Activated naive CD4-positive, alpha-beta T cell treated with anti-CD3 and anti-CD28 coated beads, Interleukin-2, amount 10 ng/mL, durations not matched to agents 7 days and 5 days (primary cell): ENCODE measurements at places on chromosomes 16 and 17.

DNA sequence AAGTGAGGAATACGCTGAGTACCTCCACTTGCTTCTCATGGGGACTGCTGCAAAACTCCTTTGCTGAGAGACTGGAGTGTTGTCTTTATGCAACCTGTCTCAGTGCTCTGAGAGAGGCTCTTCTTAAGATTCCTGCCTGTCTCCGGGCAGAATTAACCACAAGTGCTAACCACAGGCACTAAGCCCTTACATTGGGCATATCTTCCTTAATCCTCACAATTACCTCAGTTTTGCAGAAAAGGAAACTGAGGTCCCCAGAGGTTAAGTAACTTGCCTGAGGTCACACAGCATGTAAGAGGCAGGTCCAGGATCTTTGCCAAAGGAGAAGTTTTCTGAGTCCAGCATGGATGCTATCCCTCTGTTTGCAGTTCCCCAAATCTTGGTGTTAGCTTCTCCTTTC lies 86.0 kb downstream of the GP2 start:
- DNase-seq: no peak

DNA sequence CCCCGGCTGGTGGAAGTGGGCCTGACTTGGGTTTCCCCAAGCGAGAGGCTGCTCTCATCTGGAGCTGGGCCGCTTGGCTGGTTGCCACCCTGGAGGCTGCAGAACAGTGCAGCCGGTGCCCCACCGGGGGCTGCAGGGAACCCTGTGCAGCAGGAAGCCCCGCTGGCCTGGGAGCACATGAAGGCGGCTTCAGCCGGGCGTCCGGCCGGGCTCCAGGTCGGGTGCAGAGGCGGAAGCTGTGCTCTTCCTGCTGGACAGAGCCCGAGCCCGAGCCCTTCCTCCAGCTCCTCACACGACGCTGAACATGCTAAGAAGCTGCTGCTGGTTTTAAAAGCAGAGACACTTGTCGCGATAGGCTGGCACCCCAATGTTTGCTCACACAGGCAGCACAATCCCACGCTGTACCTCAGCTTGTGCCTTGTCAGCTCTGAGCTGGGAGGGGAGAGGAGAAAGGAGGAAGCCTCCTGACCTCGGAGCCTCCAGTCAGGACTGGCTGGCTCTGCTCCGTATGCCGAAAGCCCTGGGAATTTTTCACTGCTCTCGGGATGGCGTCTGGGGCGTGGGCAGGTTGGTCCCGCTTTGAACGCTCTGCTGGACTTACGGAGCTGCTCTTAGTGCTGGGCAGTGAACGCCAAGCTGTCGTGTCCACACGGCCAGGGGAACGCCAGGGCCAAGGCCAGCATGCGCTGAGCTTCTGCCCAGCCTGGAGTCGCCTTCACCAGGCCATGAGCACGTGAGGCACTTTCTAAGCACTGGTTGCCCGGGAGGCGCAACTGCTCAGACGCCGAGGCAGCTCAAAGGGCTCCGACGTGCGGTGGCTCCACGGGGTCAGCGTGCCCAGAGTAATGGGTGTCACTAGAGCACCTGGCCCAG lies 8.8 kb downstream of the CDK5R1 start:
- no peak for DNase-seq

DNA sequence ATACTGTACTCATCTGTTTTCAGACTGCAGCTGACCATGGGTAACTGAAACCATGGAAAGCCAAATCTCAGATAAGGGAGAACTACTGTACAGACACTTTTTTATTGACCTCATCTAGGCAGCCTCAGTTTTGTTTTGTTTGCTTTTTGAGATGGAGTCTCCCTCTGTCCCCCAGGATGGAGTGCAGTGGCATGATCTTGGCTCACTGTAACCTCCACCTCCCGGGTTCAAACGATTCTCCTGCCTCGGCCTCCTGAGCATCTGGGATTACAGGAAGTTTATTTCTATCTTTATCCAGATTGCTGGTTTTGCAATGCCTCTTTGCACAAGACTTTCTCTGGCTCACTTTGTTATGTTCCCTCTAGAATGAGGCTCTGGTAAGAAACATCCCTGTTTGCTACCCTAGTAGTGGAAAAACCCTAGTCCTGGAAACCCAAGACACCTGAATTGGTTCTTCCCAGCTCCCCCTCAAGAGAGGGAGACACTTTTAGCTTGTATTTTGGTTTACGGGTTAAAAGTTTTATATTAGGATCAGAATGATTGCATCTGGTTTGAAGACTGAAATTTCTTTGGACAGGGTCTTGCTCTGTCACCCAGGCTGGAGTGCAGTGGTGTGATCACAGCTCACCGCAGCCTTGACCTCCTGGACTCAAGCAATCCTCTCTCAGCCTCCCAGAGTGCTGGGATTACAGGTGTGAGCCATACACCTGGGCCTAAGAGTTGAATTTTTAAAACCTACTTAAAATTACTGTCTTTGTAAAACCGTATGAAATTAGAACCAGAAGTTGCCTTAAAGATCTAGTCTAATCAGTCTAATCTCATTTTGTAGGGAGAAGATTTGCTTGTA lies 38.9 kb downstream of the ZNF207 start:
- DNase-seq: no peak

GRCh38 chr17:46868689-46869187 lies 17.4 kb downstream of the WNT9B start:
- DNase-seq: no peak

DNA sequence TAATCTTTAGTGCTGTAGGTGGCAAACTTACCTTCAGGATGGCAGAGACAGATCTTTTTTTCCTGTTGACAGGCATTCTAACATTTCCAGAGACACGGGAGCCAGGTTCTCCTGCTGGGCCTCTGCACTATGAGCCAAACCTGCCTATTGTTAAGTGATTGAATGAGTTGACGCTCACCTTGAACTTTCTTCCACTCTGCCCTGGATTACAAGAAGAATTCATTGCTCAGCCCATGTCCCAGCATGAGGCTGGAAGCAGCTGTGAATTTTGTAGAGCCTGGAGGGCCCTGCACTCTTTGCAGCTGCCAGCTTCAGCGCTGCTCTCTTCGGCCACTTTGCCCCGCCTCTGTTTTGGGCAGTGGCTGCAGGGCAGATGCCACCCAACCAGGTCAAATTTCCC lies 9.4 kb upstream of the SLC7A5 start:
- no peak for DNase-seq

- DNase-seq: peak; percentile 71
Observed at GRCh38 chr17:74282587-74283370, 8.7 kb downstream of the DNAI2 start.

- no peak for DNase-seq
Observed at GRCh38 chr16:76947749-76948148, 243.2 kb upstream of the MON1B start.

- no peak for DNase-seq
Observed at GRCh38 chr16:53530046-53530445, 27.0 kb upstream of the AKTIP start.

DNA sequence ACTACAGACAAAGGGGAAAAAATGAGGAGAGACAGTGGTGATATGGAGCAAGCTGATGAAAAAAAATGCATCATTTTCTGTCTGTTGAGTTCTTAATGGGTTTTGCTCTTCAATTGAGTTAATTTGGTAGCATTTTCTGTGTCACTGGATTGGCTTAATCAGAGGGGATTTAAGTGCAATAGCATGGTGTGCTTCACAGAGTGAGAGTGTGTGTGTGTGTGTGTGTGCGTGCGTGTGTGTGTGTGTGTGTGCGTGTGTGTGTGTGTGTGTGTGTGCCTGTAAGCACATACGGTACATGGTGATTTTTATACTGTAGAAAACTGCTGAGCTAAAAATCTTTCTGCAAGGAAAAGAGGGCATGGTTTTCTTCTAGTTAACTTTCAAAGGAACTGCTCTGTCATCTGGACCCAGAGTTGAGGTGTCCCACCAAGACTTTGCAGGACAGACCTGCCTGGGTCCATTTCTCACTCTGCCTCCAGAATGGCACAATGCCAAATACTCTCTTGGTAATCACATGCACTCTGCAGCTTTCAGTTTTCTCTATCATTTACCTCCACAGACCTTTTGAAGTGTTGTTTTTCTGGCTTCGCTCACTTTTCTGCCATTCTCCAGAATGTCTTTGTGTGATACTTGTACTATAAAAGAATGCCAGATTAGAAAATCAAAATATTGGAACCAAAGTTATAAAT lies 952.6 kb upstream of the SOX9 start:
- DNase-seq: no peak

DNA sequence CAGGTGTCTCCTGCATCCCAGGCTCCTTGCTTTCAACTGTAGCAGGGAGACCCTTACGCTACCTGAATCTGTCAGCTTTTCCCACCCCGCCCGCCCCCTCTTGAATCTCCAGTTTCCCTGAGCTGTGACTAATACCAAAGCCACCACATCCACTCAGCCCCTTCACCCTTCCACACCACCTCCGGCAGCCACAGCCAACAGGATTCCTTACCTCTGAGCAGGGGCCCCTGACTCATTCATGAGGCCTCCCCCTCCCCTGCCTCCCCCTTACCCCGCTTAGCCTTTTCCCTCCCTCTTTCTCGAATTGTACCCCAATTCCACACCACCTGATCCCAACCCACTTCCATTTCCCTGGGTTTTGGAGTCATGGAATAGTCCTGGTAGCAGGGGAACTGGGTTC lies 2.3 kb downstream of the STX1B start:
- DNase-seq: no peak

DNA sequence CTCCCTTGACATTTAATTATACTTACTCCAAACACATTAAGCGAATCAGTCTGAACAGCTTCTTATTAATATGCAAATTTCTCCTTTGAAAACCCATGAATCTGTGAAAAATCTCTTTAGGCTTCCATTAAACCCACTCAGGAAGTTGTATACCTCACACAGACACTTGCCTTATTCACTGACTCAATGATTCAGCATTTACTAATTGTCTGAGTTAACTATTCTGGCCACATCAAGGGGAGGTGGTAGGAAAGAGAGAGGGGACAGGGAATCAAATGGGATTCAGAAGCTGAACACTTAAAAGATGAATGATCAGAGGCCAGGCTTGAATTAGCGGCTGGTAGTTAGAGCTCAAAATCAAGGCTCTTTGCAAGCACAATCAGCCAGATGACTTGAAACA lies 70.0 kb downstream of the HS3ST3A1 start:
- DNase-seq: no peak

DNA sequence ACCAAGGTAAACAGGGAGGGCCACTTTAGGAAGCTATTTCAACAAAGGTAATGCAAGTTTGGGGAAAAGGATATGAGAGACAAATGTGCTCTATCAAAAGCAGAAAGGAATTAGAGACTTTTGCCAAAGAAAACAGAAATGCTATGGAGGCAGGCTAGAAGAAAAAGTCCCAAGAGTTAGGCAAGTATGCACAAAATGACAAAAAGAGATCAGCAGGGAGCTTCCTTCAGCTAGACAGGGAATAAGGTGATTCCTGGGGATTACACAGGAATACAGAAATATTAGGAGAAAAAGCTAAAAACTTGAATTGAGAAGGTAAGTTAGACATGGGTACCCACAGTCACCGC lies 2.4 kb downstream of the FXR2 start:
- DNase-seq: no peak
